ENCODE measurements at places on chromosomes 11 and 22.

GRCh38 chr11:94941131-94941530, 32.2 kb downstream of the CWC15 start:
- no peak for DNase-seq

- DNase-seq: no peak
Measured at GRCh38 chr22:17973217-17973616, 51.1 kb downstream of the MICAL3 start.

DNA sequence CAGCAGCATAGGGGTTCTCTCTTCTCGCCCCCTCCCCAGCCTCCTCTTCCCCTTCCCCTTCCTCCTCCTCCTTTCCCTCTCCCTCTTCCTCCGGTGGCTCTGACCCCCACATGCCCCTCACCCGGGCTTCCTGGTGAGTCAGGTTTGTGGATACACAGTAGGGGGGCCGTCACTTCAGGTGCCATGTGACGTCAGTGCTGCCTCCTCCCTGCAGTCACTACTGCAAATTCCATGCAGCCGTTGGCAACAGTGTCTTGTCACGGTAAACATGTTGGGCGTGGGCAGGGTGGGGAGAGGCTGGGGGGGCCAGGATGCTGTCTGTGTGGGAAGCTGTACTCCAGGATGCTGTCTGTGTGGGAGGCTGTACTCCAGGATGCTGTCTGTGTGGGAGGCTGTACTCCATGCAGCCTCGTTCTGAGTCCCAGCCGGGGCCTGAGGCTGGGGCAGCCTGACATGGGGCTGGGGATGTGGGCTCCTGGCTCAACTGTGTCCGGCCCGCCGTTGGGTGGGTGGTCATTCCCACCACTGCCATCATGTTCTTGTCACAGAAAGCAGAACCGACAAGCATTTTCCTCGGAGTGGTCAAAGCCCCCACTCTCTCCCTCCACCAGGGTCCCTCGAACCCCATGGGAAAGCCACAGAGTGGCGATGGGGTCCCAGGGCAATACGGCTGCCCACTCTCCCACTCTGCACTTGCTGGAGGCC, 2.4 kb upstream of the MUC2 start:
- DNase-seq: no peak

DNA sequence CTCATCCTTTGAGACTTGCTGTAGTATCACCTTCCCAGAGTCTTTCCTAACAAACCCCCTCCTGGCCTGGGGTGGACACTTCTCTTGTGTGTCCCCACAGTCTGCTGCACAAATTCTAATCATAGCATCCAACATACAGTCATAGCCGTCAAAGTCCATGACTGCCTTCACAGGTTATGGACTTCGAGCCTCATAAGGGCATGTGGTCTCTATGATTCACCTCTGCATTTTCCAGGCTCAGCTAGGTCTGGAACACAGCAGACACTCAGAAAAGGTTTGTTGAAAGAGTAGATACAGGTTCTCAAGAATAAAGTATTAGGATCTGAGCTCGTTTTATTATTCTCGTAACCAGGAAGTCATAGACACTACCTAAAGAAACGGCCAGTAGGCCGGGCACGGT, 13.2 kb upstream of the SCUBE2 start:
- DNase-seq: no peak

- DNase-seq: no peak
Measured at GRCh38 chr11:61002598-61002997, 31.1 kb downstream of the CD6 start.

GRCh38 chr11:117180020-117180419, 1.5 kb downstream of the SIDT2 start:
- DNase-seq: no peak

DNA sequence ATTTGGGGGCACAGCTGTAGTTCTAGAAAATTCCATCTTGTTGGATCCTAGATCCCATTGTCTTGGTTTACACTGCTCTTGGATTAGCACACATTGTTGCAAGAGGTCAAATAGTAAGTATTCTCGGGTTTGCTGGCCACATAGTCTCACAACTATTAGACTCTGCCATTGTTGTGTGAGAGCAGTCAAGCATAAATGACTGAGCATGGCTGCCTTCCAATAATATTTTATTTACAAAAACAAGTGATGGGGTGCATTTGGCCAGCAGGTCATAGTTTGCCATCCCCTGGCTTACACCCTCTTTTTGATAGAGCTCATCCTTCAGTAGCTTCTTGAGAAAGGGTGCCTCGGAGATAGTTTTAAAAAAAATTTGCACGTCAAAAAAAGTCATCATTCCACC, 77.9 kb upstream of the ALX4 start:
- no peak for DNase-seq

- no peak for DNase-seq
Measured at GRCh38 chr11:11816511-11817314, 25.1 kb upstream of the USP47 start.

- DNase-seq: no peak
Measured at GRCh38 chr11:27263986-27264385, 99.0 kb downstream of the CCDC34 start.

- no peak for DNase-seq
Measured at GRCh38 chr11:105181521-105181920, 42.0 kb upstream of the CARD18 start.

Measured in cerebellar nuclear complex (tissue), 1 donor.